Activated naive CD4-positive, alpha-beta T cell (primary cell): ENCODE measurements at places on chromosomes 2 and 18.

- no peak for DNase-seq
Observed at GRCh38 chr18:43665105-43665788, 388.0 kb upstream of the SYT4 start.

DNA sequence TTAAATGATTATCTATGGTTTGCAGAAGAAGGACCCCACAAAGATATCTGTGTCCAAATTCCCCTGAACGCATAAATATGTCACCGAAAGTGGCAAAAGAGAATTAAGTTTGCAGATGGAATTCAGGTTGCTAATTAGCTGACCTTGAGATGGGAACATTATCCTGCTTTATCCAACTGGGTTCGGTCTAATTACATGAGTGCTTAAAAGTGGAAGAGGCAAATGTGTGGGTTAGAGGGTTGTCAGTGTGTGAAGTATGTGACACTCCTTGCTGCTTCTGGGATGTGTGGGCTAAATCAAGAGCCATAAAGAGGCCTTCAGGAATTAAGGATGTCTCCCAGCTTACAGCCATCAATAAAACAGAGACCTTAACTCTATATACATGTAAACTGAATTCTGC, 53.5 kb downstream of the CDH19 start:
- no peak for DNase-seq

- no peak for DNase-seq
Observed at GRCh38 chr18:55115606-55116005, 156.3 kb upstream of the CCDC68 start.

- DNase-seq = no peak
Observed at GRCh38 chr2:221166292-221166691, 405.8 kb downstream of the EPHA4 start.

DNA sequence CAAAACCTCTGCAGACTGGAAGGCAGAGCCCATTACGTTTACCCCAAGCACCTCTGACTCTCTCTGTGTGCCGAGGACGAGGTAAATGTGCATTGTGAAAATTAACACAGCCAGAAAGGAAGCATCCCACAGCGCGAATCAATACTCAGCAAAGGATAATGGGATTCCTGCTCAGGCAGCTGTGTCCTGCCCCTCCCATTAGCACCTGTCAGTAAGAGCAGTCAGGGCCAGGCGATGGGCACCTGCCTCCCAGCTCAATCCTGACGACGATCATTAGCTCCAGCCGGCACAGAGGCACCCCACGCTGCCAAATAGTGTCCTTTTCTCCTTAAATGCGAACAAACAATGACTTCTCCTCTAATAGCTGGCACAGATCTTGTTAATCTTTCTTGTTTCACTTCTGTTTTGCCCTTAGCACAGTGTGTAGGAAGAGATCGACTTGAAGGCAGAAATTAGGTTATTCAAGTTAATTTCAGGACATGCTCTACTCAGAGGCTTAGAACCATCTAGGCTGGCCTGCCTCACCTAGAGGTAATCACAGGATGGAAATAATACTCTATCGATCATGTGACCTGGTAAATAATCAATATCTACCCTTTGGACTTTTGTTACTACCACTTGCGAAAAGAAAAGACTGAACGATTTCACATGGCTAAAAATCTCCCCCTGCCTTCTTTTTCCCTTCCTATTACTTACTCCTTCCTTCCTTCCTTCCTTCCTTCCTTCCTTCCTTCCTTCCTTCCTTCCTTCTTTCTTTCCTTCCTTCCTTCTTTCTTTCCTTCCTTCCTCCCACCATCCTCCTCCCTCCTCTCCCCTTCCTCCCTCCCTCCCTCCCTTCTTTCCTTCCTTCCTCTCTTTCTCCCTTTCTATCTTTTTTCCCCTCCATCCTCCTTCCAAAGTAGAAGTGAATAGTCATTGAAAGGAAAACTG, 487.9 kb upstream of the ID2 start:
- no peak for DNase-seq

DNA sequence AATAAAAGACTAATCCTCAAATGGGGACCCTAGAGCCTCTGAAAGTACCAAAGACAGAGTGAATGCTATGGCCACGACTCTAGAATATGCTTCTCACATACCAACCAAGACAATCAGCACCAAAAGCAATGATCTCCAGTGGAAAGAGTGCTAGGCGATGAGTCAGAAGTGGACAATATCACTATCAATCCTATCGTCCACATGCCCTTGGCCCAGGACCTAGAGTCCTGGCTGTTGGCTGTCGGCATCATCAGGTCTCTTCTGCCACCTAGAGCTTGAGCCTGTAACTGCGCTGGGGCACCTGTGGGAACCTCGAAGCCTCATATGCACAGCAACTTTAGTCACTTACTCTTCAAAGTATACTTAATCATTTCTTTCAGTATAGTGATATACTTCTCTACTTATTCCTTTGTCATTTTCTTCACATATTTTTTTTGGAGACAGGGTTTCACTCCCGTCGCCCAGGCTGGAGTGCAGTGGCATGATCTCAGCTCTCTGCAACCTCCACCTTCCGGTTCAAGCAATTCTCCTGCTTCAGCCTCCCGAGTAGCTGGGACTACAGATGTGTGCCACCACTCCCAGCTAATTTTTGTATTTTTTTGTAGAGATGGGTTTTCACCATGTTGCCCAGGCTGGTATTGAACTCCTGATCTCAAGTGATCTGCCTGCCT, 29.7 kb downstream of the NOL10 start:
- no peak for DNase-seq

GRCh38 chr18:62697636-62698035, 17.7 kb upstream of the PHLPP1 start:
- no peak for DNase-seq

- DNase-seq = no peak
Observed at GRCh38 chr2:159982842-159983785, 79.3 kb downstream of the PLA2R1 start.

GRCh38 chr2:54603357-54603756, 120.1 kb upstream of the EML6 start:
- no peak for DNase-seq

DNA sequence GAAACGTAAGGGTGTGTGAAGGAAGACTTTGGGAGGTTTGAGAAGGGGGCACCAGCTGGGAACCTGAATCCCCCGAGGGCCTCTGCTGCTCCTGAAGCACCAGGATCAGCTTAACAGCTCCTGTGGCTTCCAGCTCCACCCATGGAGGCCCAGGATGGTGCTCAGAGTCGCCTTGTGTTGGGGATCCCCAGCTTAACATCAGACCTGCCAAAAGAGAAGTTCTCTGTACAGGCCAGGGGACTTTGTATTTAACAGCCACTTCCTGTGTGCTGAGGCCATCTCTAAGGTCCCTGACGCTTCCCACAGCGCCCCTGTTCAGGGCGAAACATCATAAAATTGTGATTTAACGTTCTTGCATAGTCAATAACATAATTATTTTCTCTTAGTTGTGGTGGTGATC, 77.5 kb downstream of the NCK2 start:
- no peak for DNase-seq

DNA sequence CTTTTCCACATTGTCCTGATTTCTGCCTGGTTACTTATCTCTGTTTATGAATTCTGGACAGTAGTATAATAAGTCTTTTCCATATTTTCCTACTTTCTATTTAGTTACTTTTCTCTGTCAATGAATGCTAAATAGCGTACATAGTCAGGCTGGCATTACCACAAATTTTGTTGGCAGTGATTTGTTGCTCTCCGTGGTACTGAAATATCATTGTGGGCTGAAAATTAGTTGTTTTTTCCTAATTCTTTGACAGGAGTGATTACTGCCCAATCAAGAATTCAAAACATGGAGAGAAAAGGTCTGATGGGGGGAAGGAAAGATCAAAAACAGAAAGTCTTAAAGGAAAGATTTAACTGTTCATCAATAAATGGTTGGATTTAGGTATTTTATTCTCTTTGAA, 7.7 kb upstream of the GALNT13 start:
- no peak for DNase-seq

GRCh38 chr18:55585065-55585919, 2.7 kb downstream of the TCF4 start:
- no peak for DNase-seq

GRCh38 chr2:160473468-160474318, 19.9 kb downstream of the RBMS1 start:
- DNase-seq = no peak

DNA sequence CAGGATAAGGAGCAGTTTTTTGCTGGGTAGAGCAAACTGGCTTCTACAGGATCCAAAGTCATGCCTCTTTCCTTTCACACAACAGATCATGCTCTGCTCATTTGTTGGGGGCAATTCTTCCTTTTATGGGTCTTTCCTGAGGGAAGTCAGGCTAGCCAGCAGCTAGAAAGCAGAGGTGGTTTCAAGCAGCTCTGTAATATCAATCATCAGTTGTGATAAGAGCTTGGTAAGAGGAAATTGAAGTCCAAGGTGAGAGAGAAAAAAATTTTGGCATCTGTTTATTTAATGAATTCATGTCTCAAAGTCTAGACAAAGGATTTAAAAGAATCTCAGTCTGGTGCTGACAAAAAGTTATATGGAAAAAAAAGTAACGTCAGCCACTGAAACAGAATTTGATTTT, 6.2 kb downstream of the TMEM87B start:
- no peak for DNase-seq

DNA sequence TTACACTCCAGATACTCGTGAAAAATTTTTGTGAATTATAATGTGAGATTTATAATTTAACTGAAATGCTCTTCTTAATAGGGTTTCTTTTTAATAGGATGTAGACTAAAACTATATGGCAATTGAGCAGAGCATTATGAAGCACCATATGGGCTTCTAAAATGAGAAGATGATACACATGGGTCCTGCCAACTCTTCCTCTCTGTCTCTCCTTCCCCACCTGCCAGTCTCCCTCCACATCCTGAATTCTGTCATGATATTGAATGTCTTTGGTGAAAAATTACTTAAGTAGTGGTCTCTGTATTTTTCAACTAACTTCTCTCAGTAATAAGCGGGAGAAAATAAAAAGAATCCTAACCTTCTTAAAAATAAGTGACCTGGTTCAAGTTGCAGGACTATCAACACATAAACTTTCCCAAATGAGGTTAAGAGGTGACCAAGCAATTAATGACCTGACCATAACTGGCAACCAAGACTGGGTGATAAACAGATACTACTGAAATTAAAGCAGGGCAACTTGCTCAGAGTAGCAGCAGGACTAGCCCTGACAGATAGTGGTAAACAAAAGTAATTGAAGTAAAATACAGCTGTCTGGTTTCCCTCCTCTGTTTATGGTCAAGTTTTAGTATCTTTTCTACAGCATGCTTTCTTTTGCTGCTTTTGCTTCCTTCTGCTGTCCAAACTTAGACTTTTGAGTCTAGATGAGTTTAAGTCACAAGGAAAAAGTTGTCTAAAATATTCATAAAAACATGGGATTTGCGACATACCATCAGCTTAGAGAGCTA, 117.1 kb upstream of the PDE1A start:
- no peak for DNase-seq

- no peak for DNase-seq
Observed at GRCh38 chr2:134140251-134140661, 113.6 kb upstream of the MGAT5 start.

- DNase-seq = no peak
Observed at GRCh38 chr2:30511122-30512083, 64.4 kb downstream of the LCLAT1 start.

GRCh38 chr2:11598228-11598731, 64.4 kb downstream of the GREB1 start:
- no peak for DNase-seq

GRCh38 chr18:63162271-63163014, 157.1 kb downstream of the BCL2 start:
- no peak for DNase-seq
